ENCODE measurements at places on chromosomes 1 and 21.

- no peaks in the 10 kb centered on the region for H3K36me3 ChIP-seq
- H3K27me3 ChIP-seq = peaks cover 3% of the 10 kb centered on the region
- H3K4me3 ChIP-seq = no peak overlapping the region
- no peak for DNase-seq
- H3K27ac ChIP-seq = peak overlapping the region; percentile 93
- peaks cover 22% of the 10 kb centered on the region for H3K4me1 ChIP-seq
Measured at GRCh38 chr1:1432951-1433803, 2.3 kb upstream of the VWA1 start.

DNA sequence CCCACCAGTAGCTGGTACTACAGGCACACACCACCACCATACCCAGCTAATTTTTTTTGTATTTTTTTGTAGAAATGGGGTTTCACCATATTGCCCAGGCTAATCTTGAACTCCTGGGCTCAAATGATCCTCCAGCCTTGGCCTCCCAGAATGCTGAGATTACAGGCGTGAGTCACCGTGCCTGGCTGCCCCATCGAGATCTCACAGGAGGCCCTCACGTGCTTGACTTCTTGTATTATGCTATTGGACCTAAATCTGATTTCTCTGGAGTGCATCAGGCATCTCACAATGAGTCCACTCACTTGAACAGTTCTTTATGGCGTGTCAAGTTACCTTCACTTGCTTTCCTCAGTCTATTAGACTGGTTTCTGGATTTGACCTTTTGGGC lies 9.3 kb upstream of the RSRP1 start:
- H3K36me3 ChIP-seq = no peaks in the 10 kb centered on the region
- no peaks in the 10 kb centered on the region for H3K4me1 ChIP-seq
- no peak for DNase-seq
- no peak overlapping the region for H3K4me3 ChIP-seq

DNA sequence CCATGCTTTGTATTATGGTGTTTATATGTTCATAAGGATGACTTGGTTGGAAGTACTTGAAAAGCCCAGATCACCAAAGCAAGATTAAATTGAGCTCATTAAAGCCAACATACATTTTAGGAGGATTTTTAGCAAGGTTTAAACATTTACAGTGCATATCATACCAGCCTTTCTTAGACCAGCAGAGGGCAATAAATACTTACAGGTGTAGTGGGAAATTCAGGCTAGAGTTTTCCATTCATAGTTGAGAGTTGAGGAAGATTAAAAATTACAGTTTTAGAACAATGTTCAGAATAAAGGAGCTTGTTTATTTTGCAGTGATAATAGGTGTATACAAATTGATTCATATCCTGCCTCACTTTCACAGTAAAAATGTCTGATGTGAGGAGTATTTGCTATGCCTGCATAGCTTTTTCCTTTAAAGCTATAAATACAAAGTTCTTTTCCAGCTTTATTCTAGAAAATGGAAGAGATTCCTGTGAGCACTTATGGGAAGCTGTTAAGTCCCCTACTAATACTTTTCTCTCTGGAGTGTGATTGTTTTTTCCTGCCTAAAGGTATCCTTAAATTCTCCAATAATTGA lies 35.3 kb downstream of the DTL start:
- no peak for DNase-seq
- no peaks in the 10 kb centered on the region for H3K27me3 ChIP-seq
- H3K27ac ChIP-seq = no peak overlapping the region
- H3K4me3 ChIP-seq = no peak overlapping the region
- H3K4me1 ChIP-seq = no peaks in the 10 kb centered on the region
- peaks cover 1% of the 10 kb centered on the region for H3K36me3 ChIP-seq

DNA sequence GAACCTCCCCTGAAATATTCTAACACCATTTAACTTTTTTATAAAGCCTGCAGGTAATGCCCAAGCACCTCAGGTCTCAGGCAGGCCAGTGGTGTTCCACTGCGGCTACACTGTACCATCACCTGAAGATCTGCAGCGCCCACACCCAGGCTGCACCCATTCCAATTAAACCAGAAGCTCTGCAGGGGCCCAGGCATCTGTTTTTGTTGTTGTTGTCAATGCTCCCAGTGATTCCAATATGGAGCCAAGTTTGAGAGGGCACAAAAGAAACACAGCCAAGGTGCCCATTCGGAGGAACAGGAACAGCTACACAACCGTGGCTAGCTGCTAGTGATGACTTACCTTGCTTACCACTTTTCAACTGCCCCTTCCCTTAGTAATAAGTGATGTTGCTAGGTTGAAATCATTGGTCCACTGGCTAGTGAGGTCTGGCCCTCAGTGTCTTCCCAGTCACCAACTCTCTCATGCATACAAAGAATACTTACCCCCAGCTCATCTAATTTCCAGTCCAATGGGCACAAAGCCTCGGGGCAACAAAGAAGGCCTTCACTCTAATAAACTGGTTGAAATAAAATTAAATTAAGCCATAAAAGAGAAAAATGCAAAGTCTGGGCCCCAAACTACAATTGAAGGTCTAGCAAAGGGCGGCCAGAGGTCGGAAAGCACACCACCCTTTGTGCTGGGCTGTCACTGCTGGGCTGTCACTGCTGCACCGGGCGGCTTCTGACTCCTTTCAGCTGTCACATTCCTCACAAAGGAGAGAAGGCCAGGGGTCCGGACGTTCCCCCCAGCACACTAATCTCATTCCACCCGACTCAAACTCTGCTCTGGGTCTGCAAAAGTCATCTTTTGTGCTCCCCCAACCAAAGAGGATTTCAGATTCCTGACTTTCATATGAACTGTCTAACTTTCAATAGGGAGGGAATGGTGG lies 34.9 kb downstream of the SIPA1L2 start:
- no peaks in the 10 kb centered on the region for H3K27me3 ChIP-seq
- no peak for DNase-seq
- no peaks in the 10 kb centered on the region for H3K36me3 ChIP-seq
- H3K4me3 ChIP-seq = no peak overlapping the region
- H3K4me1 ChIP-seq = peaks cover 40% of the 10 kb centered on the region

GRCh38 chr1:191889623-191890003 lies 268.6 kb upstream of the RGS18 start:
- no peak overlapping the region for H3K4me3 ChIP-seq
- no peaks in the 10 kb centered on the region for H3K36me3 ChIP-seq
- H3K27me3 ChIP-seq = no peaks in the 10 kb centered on the region
- H3K27ac ChIP-seq = no peak overlapping the region
- no peaks in the 10 kb centered on the region for H3K4me1 ChIP-seq

DNA sequence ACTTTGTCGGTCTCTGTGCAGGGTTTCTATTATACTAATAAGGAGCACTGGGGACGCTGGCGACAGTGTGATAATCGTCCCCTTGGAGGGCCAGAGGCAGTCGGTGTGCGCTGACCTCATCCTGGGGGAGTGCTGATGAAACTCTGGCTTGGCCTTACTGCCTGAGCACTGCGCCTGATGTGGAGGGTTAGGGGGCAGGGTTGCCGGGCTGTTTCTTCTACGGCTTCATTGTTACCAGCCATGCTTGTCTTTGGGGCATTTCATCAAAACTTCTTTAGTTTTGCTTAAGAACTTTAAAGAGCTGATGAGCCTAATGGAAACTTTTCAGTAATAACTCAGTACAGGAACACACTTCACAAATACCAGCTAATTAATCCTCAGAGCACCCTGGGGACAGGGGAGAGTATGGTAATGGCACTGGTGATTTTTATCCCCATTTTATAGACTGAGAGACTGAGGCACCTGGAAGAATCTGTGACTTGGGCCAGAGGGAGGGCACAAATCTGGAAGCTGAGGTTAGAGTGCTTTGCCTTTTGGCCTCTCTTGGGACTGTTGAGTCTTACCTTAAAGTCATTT lies 81.8 kb downstream of the PEX14 start:
- no peak for DNase-seq
- peak overlapping the region; percentile 51 for H3K27ac ChIP-seq

DNA sequence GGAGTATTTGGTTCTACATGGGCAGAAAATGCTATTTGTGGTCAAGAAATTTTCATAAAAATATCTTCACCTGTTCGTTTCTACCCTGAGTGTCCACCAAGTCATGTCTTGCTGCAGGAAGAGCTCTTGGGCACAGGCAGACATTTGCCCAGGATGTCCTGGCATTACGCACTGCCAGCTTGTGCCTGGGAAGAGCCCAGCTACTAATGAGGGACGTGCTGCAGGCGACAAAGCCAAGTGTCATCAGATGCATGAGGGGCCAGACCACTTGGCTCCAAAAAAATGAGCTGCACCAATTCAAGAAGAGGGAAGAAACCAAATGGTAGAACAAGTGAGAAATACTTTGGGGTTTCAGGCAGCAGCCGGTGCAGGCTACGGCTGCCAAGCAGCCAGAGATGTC lies 12.9 kb downstream of the RNU5D-1 start:
- no peak overlapping the region for H3K4me3 ChIP-seq
- DNase-seq = no peak
- peaks cover 11% of the 10 kb centered on the region for H3K27me3 ChIP-seq
- H3K4me1 ChIP-seq = no peaks in the 10 kb centered on the region

- H3K27me3 ChIP-seq = no peaks in the 10 kb centered on the region
- H3K36me3 ChIP-seq = no peaks in the 10 kb centered on the region
- H3K4me1 ChIP-seq = peaks cover 4% of the 10 kb centered on the region
- DNase-seq = no peak
- no peak overlapping the region for H3K27ac ChIP-seq
Measured at GRCh38 chr21:45146801-45147200, 72.4 kb downstream of the ADARB1 start.

DNA sequence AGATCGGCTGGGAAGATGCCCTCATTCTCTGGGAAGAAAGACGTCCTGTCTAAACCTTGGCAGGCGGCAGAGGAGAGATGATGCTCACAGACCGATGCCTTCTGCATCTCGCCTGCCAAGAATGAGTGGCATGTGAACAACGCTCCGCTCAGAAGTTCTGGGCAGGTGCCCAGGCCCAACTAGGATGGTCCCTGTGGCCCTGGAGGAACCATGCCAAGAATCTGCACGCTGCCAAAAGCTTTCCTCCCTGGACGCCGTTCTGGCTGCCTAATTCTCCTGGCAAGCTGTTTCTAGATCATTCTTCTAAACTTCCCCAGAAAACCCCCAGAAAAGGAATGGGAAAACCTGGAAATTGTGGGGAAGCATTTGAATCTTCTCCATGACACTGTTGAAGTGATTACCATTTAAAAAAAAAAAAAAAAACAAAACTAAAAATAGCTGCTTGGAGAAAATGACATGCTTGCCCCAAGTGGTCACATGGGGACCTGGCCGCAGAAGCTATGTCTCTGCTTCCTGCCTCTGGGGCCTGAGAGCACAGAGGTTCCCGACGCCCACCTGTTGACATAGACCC lies 440.9 kb downstream of the PRDM2 start:
- H3K4me1 ChIP-seq = no peaks in the 10 kb centered on the region
- H3K27me3 ChIP-seq = peaks cover 9% of the 10 kb centered on the region
- H3K4me3 ChIP-seq = no peak overlapping the region
- H3K36me3 ChIP-seq = no peaks in the 10 kb centered on the region
- no peak overlapping the region for H3K27ac ChIP-seq

Measured in progenitor cell of endocrine pancreas (in vitro differentiated cells).